ENCODE measurements at places on chromosomes 11 and 22.

- no peak for DNase-seq
These were observed 78.4 kb downstream of the IGLL1 start for GRCh38 chr22:23501708-23502107.

DNA sequence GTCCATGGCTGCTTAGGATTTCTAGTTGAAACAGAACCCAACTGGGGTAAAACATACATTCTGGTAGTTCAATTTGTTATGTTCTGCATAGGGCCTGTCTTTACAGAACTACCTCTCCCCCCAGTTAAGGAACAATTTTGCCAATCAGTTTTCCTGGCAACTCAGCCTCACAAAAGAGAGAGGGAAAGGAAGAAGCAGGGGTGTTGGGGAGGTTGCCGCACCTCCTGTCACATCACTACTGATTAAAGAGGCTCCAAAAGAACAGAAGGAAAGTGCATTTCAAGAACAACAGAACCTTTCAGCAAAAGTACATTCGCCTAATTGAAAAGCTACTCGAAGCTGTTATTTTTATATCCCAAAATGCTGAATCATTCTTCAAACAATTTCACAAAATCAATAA is 217.6 kb downstream of the CADM1 start:
- no peak for DNase-seq

GRCh38 chr11:112734207-112734606 is 227.0 kb upstream of the NCAM1 start:
- DNase-seq = no peak

DNA sequence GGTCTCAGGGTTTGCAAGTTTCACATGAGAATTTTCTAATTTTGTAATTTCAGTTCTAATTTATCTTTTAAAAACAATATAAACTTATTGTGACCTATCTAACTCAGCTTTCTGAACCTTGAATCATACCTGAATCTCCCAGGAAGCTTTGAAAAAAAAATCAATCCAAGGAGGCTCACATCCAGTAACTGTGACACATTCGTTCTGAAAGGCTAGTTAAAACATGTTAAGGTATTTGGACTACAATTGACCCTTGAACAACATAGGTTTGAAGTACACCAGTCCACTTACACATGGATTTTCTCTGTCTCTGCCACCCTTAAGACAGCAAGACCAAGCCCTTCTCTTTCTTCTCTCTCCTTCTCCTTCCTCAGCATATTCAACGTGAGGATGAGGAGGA is 40.0 kb downstream of the DDI1 start:
- DNase-seq = no peak

DNA sequence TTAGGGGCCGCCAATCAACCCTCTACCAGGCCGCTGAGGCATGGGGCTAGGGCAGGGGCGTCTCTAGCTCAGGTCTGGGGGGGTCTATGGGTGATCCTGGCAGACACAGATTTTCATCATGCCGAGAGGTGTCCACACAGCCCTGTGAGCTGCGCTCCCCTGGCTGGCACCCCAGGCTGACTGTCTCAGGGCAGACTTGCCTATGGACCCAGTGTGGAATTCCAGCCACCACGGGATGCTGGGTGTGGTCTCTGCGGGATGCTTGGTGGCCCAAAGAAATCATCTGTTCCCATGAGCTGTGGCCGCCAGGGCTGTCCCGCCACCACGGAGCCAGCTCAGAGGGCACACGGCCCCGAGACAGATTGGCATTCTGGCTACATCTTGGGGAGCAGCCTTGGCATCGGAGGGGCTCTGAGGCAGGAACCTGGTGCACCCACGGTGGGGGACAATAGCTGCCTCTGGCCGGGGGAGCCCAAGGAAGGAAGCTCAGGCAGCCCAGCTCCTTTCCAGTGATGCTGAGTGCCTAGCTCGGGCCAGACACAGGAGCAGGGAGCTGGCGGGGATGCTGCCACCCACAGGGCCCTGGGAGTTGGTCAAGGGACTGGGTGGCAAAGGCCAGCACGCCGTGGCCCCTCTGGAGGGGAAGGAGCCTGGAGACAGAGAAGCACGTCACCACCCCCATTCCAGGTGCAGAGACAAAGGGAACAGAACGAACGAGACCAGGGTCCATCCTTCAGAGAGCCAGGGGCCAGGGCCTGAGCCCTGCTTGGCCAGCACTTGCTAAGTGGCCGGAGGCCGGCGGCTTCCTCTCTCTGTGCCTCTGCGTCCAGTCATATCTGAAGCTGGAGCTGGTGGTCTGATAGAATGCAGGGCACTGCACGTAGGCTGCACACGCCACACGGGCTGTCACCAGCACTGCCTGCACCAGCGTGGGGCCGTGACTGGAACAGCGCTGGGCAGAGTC is 64.4 kb upstream of the FGF3 start:
- no peak for DNase-seq

GRCh38 chr11:93526641-93527583 is 16.3 kb downstream of the SMCO4 start:
- DNase-seq = no peak

GRCh38 chr11:132358573-132358953 is 988.1 kb downstream of the NTM start:
- no peak for DNase-seq

- no peak for DNase-seq
These were observed 9.4 kb downstream of the FHIP1B start for GRCh38 chr11:6225024-6225423.

DNA sequence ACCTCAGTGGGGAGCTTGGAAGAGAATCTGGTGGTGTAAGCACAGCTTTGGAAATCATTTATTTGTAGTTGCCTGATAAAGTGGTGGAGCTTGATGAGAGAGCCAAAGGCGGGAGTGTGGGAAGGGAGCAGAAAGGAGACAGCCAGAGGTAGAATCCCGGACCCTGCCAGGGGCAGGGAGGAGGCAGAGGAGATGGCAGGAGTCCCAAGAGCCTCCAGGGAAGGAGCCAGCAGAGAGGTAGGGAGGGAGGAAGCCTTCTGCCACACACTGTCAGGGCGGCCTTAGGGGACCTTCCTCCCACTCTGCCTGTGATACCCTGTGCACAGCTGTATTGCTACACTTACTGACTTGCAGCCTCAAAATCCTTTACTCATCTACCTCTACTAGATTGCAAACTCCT is 15.4 kb downstream of the SCUBE2 start:
- no peak for DNase-seq

DNA sequence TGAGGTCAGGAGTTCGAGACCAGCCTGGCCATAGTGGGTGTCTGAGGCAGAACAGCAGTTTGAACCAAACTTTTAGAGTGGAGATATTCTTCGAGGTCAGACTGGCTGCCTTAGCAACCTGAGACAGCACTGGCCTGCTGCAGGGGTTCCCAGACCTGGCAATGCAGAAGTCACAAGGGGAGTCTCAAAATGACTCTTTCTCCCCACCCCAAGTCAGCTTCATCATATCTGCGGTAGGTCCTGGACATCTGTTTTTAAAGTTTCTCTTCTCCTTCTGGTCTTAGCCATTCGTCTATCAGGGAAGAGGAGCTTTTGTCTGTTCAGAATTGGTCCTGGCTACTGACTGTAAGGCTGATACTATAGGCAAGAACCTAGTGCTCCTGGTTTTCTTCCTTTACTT is 14.5 kb upstream of the CLMP start:
- DNase-seq = no peak

GRCh38 chr11:41237382-41237781 is 222.1 kb downstream of the LRRC4C start:
- DNase-seq = no peak

DNA sequence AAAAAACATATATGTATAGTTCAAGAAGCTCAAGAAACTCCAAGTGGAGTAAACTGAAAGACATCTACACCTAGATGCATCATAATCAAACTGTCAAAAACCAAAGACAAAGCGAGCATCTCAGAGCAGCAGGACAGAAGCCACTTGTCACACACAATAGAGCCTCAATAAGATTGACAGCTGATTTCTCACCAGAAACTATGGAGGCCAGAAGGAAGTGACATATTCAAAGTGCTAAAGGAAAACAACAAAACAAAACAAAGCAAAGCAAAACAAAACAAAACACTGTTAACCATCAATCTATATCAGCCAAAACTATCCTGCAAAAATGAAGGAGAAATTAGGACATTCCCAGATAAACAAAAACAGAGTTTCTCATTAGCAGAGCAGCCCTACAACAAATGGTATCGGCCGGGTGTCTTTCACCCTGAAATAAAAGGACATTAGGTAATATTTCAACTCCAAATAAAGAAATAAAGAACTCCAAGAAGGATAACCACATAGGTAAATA is 65.8 kb upstream of the SEPTIN5 start:
- no peak for DNase-seq

DNA sequence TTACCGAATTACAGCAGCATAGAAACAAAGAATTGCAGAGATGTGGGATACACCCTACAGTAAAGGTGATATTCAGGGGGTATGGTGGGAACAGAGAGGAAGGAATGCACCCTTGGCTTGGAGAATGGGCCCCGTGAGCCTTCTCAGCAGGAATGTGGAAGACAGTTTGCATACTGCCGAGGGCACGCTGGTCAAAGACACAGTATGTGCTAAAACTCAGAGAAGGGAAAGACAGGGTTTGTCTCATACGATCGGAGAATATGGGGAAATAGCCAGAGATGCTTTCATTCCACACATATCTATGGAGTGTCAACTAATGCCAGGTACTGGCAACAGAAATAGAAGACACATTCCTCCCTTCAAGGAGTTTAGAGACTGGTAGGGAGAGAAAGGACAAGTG is 36.9 kb downstream of the UBASH3B start:
- no peak for DNase-seq

DNA sequence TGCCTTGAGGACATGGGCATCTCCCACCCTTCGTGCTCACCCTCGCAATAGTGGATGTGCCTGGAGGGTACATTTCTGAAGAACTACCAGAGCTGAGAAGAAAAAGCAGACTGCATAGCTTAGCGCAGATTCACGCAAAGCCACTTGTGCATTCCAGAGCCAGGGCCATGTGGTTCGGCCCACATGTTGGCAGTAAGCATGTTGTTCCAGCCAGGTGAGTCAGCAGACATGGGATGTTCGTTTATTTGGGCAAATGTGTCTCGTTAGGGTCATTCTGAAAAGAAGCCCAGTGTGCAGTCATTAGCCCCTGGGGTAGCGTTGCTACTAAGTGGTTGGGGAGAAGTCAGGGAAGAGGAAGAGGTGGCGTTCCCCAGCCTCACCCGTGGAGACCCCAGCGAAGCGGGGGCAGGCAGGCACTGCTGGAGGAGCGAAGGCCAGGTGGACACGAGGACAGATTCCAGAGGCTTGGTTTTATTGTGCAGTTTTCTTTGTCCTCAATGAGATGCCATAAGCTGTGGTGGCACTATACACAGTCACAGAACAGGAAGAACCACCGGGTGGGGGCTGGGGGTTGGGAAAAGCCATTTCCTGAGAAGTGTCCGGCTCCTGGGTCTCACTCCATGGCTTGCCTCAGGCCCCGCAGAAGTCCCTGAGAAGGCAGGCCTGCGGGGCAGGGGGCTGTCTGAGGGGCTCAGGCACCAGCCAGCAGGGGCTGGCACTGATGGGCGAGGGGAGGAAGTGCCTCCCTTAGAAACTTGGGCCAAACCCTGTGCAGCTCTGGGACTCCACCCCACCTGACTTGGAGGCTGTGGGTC is 5.0 kb downstream of the THY1 start:
- peak; percentile 72 for DNase-seq

DNA sequence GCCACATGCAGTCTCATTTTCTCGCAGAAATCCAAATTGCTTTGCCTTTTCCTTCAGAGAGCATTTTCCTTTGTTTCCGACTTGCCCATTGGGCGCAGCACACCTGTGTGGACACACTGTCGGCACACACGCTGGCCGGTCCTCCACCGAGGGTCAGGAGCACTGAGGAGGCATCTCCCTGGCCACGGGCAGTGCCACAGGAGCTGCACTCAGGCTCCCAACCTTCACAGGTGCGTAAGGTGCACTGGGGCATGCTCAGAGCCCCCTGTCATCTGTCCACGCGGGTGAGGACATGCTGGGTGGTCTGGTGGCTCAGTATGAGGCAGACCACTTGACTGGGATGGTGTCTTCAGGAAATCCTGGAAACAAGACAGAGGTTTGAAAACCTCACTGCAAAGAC is 779.1 kb downstream of the BRD1 start:
- DNase-seq = no peak

DNA sequence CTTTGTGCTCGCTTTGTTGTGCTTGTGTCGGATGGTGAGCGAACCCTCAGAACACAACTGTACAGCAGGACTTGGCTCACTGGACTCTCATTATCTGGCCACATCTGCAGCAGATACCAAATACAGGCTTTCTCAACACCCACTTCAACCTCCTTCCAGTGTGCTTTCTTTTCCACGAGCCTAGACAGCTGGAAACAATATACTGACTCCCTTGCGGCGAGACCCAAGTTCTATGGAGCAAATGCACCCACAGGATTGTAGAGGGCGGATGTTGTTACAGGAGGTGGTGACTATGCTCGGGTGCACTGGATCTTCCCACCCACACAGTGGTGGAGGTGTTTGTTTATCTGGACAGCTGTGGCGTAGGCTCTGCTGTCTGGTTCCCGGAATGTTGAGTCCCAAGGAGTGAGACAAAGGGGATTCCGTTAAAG is 204.3 kb downstream of the TENM4 start:
- peak; percentile 97 for DNase-seq

- DNase-seq = no peak
These were observed 583 bp upstream of the PKP3 start for GRCh38 chr11:393219-394033.

DNA sequence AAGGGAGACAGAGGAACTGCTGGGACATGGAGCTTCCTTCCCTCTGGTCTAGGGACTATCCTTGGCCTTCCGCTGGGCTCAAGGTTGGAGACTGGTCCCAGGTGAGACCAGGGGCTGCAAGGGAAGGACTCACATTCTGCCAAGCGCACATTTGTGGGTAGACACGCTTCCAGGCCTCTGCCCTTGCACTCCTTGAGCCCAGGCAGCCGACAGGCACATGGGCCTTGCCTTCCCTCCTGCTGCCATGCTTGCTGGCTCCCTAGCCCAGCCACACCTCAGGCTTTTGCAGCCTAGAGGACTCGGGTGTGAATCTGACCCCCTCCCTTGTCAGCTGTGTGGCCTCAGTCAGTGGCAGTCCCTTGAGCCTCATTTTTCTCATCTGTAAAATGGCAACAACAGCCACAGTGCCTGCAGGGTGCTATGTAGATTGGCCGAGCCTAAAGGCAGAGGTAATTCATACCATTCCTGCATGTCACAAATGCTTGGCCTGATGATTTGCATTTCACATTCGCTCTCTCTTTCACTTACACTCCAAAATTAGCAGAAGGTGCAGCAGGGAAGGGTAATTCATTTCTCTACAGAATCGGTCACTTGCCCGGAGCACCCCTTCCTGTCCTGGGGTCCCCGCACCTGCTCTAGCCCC is 57.6 kb upstream of the NECTIN1 start:
- DNase-seq = no peak

DNA sequence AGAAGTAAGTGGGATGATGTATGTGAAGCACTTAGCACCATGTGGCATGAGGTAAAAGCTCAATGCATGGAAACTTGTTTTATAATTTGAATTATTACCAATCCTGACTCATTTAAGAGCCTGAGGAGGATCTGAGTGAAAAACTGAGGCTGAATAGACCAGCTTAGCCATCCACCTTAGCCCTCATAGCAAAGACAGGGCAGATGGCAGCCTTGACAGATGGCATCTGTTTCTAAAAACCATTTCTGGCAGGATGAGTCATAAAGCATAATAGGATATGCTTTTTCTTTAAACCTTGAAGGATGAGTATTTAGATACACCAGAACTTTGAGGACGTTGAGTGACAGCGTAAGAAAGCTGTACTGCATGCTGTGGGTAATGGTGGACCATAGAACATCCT is 61.0 kb upstream of the NAV2 start:
- no peak for DNase-seq

- DNase-seq = peak; percentile 74
These were observed 5.0 kb downstream of the ZP1 start for GRCh38 chr11:60872124-60872960.

- DNase-seq = no peak
These were observed 5.6 kb downstream of the MAPK8IP1 start for GRCh38 chr11:45890886-45891550.

- no peak for DNase-seq
These were observed 12.5 kb upstream of the CCDC117 start for GRCh38 chr22:28759861-28760560.
